Stimulated activated CD8-positive, alpha-beta memory T cell treated with anti-CD3 and anti-CD28 coated beads, Interleukin-7, amount 100 ng/mL, for 1 hour (primary cell): ENCODE measurements at places on chromosomes 13 and 19.

DNA sequence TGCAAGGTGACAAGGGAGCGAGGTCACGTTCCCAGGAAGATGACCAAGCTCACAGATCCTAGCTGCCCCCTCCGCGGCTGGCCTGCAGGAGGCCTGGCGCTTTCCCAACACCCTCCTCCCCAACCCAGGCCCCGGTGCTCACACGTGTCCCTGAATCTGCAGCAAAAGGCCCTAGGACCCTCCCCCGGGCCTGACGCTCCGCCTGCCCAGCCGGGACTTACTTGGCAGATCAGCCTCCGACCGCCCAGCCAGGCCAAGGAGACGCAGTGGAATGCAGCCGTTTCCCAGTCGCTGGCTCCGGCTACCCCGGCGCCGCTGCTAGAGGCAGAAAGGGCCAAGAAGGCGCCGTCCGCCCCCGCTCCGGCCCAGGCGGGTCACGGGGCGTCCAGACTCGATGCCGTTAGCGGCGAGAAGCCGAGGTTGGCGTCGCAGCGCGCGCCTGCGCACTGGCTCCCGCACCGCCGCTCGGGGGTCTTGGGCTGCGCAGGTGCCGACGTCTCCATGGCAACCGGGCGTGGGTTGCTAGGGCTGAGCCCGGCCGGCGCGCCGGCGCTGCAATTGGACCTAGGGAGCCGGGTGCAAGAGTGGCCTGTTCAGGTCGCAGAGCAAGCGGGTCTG lies at the start of gene PNMA8A:
Gene PNMA8A, minus strand, starts transcription at position 448 of the 618 bp plus-strand sequence. CDS start 528 bp downstream, outside the sequence.
- no peak for DNase-seq

GRCh38 chr19:15864824-15865223 lies 33.0 kb downstream of the CYP4F2 start:
- DNase-seq: no peak

GRCh38 chr13:98847780-98848179 lies 95.3 kb upstream of the SLC15A1 start:
- DNase-seq: no peak

GRCh38 chr19:46296722-46297461 lies at the start of gene HIF3A:
HIF3A (plus strand) TSS chr19:46297042; CDS start chr19:46297077, 35 bp downstream.
- DNase-seq: no peak

- no peak for DNase-seq
Measured at GRCh38 chr13:58620176-58620575, 988.6 kb downstream of the PCDH17 start.

- DNase-seq: no peak
Measured at GRCh38 chr13:67713571-67713970, 483.4 kb upstream of the PCDH9 start.

DNA sequence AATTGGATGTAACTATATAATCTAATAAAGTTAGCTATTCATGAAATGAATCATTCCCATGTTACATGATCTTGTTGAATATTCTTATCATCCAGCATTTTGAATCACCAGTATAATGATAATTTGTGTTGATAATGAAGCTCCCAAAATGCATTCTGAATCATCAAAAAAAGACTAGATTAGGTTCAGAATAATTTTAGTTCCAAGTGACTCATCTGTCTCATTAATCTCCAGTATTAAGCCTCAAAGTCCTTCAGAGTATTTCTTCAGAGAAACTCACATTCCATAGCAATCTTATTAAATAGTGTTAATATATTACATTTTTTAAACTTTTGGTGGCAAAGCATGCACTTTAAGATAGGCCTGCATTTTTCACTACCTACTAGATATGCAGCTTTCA lies 207.5 kb downstream of the SLITRK5 start:
- DNase-seq: no peak

DNA sequence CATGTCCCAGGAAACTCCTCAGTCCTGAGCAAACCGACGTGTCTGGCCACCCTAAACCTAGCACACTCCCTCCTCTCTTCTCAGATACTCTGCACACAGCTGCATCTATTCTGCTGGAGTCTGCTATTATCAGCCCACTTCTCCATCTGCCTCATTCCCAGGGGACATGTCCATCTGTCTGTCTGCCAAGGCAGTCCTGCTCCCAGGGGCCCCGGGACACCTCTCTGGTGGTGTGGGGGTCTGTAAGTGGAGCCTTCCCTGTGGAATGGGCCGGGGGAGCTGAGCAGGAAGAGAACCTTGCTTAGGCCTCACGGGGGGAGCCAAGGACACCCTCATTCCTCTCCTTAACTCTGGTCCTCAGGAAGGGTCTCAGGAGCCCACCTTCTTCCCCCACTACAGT lies 72.7 kb downstream of the ERICH6B start:
- DNase-seq: no peak

- DNase-seq: no peak
Measured at GRCh38 chr13:34901572-34901971, 40.5 kb upstream of the NBEA start.

DNA sequence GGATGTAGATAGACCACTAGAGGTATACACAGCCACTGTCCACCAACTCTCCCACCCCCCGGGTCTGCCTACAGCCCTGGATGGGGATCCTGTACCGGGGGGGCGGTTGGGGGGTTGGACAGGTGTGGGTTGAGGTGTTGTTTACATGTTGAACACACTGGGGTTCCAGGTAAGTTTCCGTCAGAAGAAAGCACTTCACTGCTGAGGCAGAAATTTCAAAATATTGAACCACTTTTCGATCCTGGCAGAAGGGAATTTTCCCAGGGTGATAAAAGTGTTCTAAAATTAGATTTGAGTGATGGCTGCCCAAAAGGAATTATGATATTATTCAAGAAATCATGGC lies 6.6 kb upstream of the CEACAM16 start:
- DNase-seq: no peak

DNA sequence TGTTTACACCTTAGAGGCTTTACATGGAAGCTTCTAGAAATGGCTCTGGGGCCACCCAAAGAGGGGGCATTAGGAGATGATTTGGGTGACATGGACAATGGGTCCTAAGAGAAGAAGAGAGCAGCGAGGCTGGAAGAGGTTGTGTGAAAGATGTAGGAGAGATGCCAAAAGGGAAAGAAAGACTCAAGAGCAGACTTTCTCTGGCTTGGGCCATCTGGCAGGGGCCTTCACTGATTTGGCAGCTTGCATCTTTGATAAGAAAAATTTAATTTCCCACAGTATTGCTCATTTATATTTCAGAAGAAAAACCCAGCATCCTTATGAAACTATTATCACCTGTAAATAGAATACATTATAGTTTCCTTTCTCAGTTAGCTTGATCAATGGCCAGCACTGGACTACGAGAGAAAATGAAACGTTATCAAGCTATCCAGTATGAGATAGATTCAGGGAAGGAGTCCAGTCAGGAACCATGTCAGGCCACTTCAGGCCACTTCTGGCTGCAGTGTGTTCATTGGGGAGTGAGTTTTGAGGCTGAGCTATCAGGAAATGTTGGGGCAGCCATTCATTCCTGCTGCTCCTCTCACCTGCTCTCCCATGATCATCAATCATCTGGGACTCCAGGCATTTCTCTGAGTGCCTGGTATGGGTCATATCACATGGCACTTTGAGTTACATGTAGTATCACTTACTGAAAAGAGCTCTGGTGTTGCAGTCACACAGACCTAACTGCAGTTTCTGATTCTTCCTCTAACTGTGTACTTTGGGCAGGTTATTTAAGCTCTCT lies 10.3 kb downstream of the SCEL start:
- no peak for DNase-seq

- no peak for DNase-seq
Measured at GRCh38 chr13:20090349-20090748, 70.5 kb downstream of the GJA3 start.

- DNase-seq: no peak
Measured at GRCh38 chr13:96652506-96652905, 341.8 kb downstream of the OXGR1 start.

- no peak for DNase-seq
Measured at GRCh38 chr19:50410109-50410508, 8.6 kb upstream of the SPIB start.

- DNase-seq: no peak
Measured at GRCh38 chr19:35038623-35039512, 2.7 kb upstream of the HPN start.

DNA sequence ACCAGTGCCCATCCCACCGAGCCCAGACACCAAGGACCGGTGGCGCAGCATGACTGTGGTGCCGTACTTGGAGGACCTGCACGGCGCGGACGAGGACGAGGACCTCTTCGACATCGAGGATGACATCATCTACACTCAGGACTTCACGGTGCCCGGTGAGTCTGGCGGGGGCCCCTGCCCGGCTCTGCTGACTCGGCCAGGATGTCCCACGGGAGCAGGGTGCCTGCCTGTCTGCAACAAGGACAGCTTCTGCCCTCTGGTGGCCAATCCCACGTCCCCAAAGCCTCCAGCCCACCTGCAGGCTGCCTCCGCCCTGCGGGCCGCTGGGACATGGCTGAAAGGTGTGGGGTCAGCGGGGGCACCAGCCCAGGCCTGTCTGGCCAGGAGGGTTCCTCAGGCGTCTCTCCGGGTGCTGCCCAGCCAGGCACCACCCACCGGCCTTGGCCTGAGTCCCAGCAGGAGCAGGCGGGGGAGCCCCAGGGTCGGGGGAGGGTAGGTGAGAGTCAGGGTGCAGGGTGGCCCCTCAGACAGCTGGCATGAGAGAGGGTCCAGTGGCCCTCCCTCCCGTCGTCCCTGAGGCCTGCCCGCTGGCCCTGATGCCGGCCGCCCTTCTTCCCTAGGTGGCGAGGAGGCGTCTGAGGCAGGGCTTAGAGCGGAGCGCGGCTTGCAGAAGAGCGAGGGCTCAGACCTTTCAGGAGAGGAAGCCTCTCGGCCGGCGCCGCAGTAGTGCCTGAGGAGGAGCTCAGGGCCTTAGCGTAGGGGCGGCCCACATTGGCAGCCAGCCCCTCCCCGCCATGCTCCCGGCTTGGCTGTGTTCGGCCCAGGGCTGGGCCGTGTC lies 14.6 kb downstream of the CBARP start:
- DNase-seq: no peak

DNA sequence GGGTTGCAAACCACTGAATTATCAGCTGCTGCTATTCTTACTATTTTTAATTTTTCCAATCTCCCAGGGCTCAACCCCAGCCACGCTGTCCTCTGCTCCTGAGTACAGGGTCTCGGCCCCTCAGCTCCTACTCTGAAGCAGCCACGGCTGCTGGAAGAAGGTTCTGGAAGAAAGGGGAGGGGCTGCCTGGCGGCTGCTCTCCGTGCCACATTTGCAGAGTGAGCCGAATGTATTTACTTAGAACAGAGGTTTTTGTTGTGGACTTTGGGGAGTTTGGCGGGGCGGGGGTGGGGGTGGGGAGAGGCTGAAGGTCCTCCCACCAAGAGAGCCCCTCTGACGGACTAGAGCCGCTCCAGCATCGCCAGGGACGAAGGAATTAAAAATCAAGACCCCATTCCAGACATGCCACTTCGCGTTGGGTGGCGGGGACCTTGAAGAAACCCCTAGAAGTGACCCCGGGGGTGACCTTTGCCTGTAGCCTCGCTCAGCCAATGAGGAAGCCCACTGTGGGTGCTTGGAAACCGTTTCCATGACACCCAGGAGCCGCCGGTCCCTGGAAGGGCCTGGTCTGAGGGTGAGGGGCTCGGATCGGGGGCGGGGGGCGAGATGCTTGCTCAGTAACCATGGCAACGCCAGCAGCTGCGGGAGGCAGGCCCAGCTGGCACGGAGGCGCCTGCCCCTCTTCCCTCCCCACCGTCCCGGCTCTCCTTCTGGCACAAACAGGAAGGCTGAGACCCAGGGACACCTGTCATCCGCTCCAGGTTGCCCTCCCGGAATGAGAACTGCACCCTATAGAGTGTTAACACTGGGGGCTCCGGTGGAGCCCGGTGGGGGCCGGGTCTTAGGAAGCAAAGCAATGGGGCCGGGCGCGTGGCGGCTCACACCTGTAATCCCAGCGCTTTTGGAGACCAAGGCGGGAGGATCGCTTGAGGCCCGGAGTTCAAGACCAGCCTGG lies 54.2 kb upstream of the PTPRS start:
- no peak for DNase-seq

DNA sequence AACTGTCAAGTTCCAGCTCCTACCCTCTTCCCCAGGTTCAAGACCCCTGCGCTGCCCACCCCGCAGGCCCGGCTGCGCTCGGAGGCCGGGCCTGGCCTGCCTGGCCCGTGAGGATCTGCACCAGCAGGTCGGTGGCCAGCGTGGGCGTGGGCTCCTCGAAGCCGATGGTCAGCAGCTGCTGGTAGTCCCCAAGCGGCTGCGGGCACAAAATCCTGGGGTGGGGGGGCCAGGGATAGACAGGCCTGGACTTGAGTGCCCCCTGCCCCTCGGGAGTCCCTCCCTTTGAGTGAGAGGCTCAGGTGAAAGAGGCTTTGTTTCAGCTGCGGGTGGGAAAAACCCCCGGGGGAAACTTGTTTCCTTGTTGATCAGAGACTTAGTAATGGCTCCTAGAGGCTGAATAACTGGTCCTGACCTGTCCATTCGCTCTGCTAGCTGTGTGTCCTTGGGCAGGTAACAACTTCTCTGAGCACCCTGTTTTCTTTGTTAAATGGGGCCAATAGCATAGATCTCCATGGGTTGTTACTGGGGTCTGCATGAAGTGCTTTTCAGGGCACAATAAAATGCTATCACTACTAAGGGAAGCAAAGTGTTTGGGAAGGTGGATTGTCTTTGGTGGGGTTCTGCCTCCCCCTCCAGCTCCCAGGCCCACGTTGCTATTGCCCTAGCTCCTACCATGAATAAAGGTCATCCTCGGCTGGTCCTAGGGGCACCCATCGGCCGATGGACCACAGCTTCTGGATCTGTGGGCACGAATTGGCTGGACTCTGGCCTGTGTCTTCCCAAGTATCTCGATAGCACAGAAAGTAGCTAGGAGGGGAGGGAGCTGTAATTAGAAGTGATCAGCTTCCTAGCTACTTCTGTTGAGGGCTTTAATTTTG lies 3.5 kb downstream of the C19orf67 start:
- DNase-seq: no peak

GRCh38 chr19:57310792-57311191 lies 9.5 kb upstream of the ZNF543 start:
- DNase-seq: no peak

DNA sequence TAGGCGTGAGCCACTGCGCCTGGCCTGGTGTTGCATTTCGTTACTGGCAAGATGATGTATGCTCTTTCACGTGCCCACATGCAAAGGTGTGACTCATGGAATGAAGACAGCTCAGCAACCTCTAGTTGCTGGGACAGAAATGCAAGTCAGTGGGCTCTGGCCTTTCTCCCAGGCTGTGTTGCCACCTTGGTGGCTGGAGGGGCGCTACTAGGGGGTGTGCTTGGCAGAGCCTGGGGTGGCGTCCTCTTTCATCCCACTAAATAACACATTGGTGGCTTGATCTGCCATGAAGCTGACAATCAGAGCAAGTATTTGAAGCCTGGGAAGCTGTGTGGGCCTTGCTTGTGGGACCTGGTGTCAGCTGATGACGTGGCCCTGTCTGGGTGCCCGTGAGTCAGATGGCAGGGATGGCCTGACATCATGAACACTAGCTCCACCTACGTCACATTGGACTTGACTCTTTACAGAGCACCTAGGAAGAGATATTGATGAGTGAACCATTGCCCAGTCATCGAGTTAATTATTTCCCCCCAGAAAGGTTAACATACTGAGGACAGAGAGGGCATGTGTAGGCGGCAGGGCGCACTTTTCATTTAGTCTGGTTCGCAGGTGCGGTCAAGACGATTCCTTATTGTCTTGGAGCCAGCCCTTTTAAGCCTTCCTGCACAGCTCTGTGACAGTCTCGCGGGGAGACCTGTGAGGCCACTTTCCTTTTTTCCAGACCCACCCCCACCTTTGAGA lies 154.2 kb downstream of the TM9SF2 start:
- DNase-seq: no peak
